Hepatocyte (in vitro differentiated cells): ENCODE measurements at places on chromosomes 6 and 20. TPM values are rescaled to one million over a fixed set of nuclear protein-coding genes. Genes with fewer than 3 reads are reported as not detected.

Gene FAM217A
- not detected in 2 replicates for total RNA-seq

Gene KHDRBS2
- total RNA-seq = 12.3 and 12.4 TPM in 2 replicates

Gene SLC4A11
- 0.28 and 0.37 TPM in 2 replicates for total RNA-seq

Gene SCUBE3
- 6.1 and 8.7 TPM in 2 replicates for total RNA-seq

Gene MYMX
- total RNA-seq = not detected in 2 replicates

Gene OXT
- total RNA-seq = 0.92 TPM in 1 of 2 replicates, not detected in the other

Gene RAET1L
- not detected in 2 replicates for total RNA-seq
